ENCODE measurements at places on chromosomes 12 and 14. TPM values are rescaled to one million over a fixed set of nuclear protein-coding genes. Genes with fewer than 3 reads are reported as not detected.

DNA sequence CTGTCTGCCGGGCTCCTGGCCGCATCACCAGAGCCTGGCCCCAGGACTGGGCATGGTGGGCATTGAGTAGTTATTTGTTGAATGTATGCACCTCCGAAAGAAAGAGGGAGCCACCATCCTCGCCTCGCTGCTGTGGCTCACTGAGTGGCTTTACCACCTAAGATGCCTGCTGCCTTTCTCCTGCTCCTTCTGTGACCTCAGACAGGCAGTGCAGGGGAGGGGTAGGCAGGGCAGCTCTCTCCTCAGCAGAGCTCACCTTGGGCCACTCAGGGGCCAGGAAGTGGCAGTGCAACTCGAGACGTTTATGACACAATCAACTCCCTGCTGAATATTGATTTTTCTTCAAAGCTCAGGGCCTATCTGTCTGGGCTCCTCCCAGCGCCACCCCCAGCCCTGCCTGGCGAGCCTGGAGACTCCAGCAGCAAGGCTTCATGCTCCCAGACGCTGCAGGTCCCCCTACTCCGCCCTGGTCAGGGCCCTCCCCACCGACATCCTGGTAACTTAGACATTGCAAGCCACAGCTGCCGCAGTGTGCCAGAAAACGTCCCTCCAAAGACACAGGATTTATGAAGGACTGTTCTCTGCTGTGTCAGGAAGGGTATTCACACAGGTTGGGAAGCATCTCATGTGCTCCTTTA is 84.3 kb upstream of the DIO3 start:
- no peak overlapping the region for H3K27ac ChIP-seq
- peaks cover 22% of the 10 kb centered on the region for H3K27me3 ChIP-seq
- H3K4me3 ChIP-seq, result no peak overlapping the region

DNA sequence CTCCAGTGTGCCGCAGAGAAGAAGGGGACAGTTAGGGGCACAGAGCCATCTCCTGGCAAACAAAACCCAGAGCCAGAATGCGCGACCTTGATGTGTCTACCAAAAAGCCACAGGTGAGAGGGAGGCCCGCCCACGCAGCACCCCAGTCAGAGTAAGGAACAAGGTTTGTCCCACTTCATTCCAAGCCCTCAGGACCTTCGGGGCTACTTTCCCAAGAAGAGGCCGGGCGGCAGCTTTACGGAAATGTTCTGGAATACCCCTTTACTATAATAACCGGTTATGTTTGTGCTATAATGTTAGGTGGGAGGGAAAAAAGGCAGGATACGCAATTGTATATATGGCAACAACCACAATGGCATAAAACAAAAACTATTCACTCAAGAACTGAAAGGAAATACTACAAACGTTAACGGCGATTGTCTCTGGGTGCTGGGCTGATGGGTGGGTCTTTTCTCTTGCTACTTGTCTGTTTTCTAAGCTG is 12.3 kb downstream of the CCDC88C start:
- H3K27ac ChIP-seq, result peak overlapping the region; percentile 98
- peaks cover 46% of the 10 kb centered on the region for H3K36me3 ChIP-seq
- H3K4me3 ChIP-seq, result peak overlapping the region; percentile 59
- H3K4me1 ChIP-seq, result peaks cover 87% of the 10 kb centered on the region
- H3K27me3 ChIP-seq, result no peaks in the 10 kb centered on the region

- no peaks in the 10 kb centered on the region for H3K36me3 ChIP-seq
- H3K27me3 ChIP-seq, result peaks cover 23% of the 10 kb centered on the region
- DNase-seq, result no peak
- no peak overlapping the region for H3K27ac ChIP-seq
- H3K4me3 ChIP-seq, result no peak overlapping the region
- no peaks in the 10 kb centered on the region for H3K4me1 ChIP-seq
Observed at GRCh38 chr12:105444653-105445102, 114.2 kb downstream of the C12orf75 start.

- no peaks in the 10 kb centered on the region for H3K27me3 ChIP-seq
- H3K4me3 ChIP-seq, result no peak overlapping the region
- H3K27ac ChIP-seq, result no peak overlapping the region
- no peaks in the 10 kb centered on the region for H3K36me3 ChIP-seq
- no peaks in the 10 kb centered on the region for H3K4me1 ChIP-seq
Observed at GRCh38 chr12:85803231-85803630, 33.0 kb downstream of the RASSF9 start.

DNA sequence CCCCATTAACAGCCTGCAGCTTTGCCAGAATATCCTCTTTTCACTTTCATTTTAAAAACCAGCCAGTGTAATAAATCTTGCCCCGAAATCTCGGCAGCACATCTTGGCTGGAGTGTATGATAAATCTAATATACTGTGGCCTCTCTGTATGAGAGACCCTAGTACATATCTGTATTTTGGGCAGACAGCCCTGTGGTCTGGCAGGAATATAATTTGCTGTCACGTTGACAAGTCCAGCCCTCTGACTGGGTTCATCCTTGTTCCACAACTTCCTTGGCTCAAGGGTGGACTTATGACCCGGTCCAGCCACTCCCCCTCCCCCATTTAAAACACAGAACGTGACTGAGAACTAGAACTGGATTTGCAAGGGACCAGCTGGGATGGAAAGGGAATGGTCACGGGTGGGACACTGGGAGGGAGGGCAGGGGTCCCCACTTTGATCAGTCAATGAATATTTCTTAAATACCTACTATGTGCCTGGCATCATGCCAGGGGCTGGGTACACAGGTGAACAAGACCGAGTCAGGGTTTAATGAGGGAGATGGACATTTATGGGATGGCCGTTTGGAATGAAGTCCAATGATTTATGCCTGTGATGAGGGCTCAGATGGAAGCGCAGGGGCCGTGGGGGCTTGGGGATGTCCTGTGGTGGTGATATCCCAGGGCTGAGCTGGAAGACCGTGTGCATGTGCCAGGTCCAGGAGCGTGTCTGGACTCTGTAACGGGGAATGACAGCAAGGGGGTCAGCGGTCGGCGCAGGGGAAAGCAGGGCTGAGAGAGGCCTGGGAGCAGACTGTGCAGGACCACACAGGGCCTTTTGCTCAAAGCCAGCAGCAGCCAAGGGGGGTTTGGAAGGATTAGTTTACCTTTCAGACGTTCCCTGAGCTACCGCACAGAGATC is 190.5 kb downstream of the PHETA1 start:
- DNase-seq, result no peak
- no peaks in the 10 kb centered on the region for H3K36me3 ChIP-seq
- no peaks in the 10 kb centered on the region for H3K4me1 ChIP-seq
- no peak overlapping the region for H3K27ac ChIP-seq
- no peak overlapping the region for H3K4me3 ChIP-seq
- H3K27me3 ChIP-seq, result peaks cover 22% of the 10 kb centered on the region

GRCh38 chr14:103279142-103280025 is 54.7 kb upstream of the EIF5 start:
- no peak overlapping the region for H3K4me3 ChIP-seq
- DNase-seq, result no peak
- H3K4me1 ChIP-seq, result peaks cover 3% of the 10 kb centered on the region
- no peaks in the 10 kb centered on the region for H3K36me3 ChIP-seq
- H3K27ac ChIP-seq, result no peak overlapping the region

OR6C2 gene
- not detected for total RNA-seq

- H3K36me3 ChIP-seq, result no peaks in the 10 kb centered on the region
- H3K4me1 ChIP-seq, result no peaks in the 10 kb centered on the region
- no peak overlapping the region for H3K27ac ChIP-seq
Observed at GRCh38 chr14:83247924-83248639, 1714.4 kb upstream of the SEL1L start.

GRCh38 chr14:61482348-61483206 is 161.2 kb downstream of the PRKCH start:
- H3K27me3 ChIP-seq, result no peaks in the 10 kb centered on the region
- H3K27ac ChIP-seq, result peak overlapping the region; percentile 100
- no peak for DNase-seq
- H3K36me3 ChIP-seq, result peaks cover 76% of the 10 kb centered on the region

GRCh38 chr12:45944771-45945170 is 45.6 kb downstream of the SCAF11 start:
- H3K27me3 ChIP-seq, result no peaks in the 10 kb centered on the region
- no peak for DNase-seq
- no peak overlapping the region for H3K4me3 ChIP-seq
- H3K36me3 ChIP-seq, result peaks cover 57% of the 10 kb centered on the region
- H3K4me1 ChIP-seq, result peaks cover 3% of the 10 kb centered on the region
- peak overlapping the region; percentile 18 for H3K27ac ChIP-seq

GRCh38 chr12:62635649-62636048 is 169.0 kb downstream of the MON2 start:
- no peak overlapping the region for H3K4me3 ChIP-seq
- H3K27me3 ChIP-seq, result peaks cover 35% of the 10 kb centered on the region
- no peaks in the 10 kb centered on the region for H3K36me3 ChIP-seq

DPY19L2 gene
- 6.1 TPM for total RNA-seq

DNA sequence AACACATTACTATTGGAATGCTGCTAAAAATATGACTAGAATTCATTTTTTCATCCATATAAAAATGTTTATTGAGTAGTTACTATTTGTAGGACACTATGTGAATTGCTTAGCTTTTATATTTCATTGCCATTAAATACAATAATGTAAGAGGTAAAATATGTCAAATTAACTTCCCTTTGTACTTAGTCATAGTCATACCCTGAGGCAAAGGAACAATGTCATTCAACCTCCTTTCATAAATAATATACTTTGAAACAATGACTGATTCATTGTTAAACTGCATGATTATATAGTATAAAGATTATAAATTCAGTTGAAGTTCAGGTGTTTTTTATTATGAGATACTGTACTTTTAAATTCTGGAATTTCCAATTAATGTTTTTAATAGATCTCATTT is 105.2 kb downstream of the GARIN6 start:
- no peaks in the 10 kb centered on the region for H3K4me1 ChIP-seq
- H3K4me3 ChIP-seq, result no peak overlapping the region
- H3K27ac ChIP-seq, result no peak overlapping the region
- H3K27me3 ChIP-seq, result no peaks in the 10 kb centered on the region

DNA sequence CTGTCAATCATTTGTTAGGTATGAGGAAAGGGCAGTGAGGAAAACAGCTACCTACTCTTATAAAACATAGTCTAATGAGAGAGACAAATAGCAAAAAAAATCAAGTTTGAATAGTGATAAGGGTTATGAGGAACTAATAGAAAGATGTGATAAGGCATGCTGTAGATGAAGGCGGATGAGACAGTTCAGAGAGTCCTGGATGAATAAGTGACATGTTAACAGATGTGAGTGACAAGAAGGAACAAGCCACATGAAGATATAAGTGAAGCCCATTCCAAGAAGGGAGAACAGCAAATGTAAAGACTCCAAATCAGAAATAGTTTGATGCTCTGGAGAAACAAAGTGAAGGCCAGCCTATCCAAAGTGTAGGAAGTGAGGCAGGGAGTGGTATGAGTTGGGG is 154.1 kb upstream of the SYT10 start:
- no peak for DNase-seq
- no peaks in the 10 kb centered on the region for H3K4me1 ChIP-seq
- H3K27me3 ChIP-seq, result no peaks in the 10 kb centered on the region
- no peak overlapping the region for H3K27ac ChIP-seq
- H3K4me3 ChIP-seq, result no peak overlapping the region

GRCh38 chr14:71497645-71498086 is 434.6 kb upstream of the RGS6 start:
- peak; percentile 18 for DNase-seq
- peaks cover 7% of the 10 kb centered on the region for H3K36me3 ChIP-seq
- no peak overlapping the region for H3K27ac ChIP-seq
- no peaks in the 10 kb centered on the region for H3K27me3 ChIP-seq

- H3K27ac ChIP-seq, result peak overlapping the region; percentile 48
- peak overlapping the region; percentile 33 for H3K4me3 ChIP-seq
- peak; percentile 63 for DNase-seq
- peaks cover 14% of the 10 kb centered on the region for H3K4me1 ChIP-seq
- no peaks in the 10 kb centered on the region for H3K27me3 ChIP-seq
- H3K36me3 ChIP-seq, result no peaks in the 10 kb centered on the region
Observed at GRCh38 chr12:67827820-67828383, 161.3 kb upstream of the IFNG-AS1 start.

DNA sequence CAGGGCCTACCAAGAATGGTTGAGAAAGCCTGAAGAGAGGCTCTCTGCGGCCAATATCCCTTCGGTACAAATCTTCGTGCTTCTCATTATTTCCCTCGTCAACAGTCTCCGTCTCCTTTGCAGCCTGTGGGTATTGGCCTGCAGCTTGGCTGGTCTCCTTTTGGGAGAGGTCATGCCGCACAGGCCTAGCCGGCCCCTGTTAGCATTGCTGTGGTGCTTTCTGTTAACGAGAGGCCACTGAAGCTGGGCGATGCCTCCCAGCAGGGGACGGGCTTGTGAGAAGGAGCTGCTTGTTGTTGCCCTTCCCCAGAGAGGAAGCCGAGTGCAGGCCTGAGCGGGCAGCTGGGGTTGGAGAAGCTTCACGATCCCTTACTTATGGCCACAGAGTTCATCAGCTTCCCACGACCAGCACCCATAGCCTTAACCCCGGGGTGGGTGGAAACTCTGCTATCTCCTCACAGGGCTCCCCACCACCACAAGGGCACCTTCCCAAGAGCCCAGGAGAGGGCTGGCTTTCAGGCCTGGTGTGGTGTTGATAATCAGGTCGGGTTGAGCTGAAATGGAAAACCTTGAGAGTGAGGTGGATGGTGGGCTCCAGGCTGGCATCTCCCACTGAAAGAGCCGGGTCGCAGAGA is 228.6 kb downstream of the ZFP36L1 start:
- no peak for DNase-seq
- H3K27ac ChIP-seq, result no peak overlapping the region
- H3K36me3 ChIP-seq, result no peaks in the 10 kb centered on the region
- no peak overlapping the region for H3K4me3 ChIP-seq
- no peaks in the 10 kb centered on the region for H3K27me3 ChIP-seq

OR11G2 gene
- total RNA-seq, result not detected

GRCh38 chr14:94361682-94362081 is 26.7 kb downstream of the SERPINA1 start:
- no peak for DNase-seq
- H3K4me1 ChIP-seq, result no peaks in the 10 kb centered on the region
- H3K27me3 ChIP-seq, result peaks cover 14% of the 10 kb centered on the region
- no peak overlapping the region for H3K27ac ChIP-seq
- H3K36me3 ChIP-seq, result no peaks in the 10 kb centered on the region

GRCh38 chr12:53219292-53219955 is 12.4 kb upstream of the ITGB7 start:
- no peaks in the 10 kb centered on the region for H3K27me3 ChIP-seq
- H3K4me3 ChIP-seq, result peak overlapping the region; percentile 92
- peaks cover 8% of the 10 kb centered on the region for H3K36me3 ChIP-seq
- H3K27ac ChIP-seq, result peak overlapping the region; percentile 95
- H3K4me1 ChIP-seq, result peaks cover 70% of the 10 kb centered on the region

DNA sequence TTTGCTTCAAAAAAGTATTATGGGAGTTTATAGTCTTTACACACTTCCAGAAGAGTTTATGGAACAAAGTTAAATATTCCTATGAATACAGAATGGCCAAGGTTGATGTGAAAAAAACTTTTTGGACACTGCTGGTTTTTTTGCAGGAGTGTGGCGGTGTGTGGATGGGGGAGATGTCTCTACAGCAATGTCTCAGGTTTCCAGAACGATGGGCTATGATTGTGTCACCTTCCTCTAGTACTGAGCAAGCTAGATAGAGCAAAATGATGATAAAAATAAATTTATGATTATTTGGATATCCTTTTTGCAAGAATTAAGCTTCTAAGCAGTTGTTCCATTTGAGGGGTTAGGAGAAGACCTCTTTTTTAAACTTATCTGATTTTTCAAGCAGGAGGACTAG is 37.9 kb downstream of the FBXO34 start:
- H3K4me1 ChIP-seq, result peaks cover 28% of the 10 kb centered on the region
- no peak overlapping the region for H3K27ac ChIP-seq
- DNase-seq, result no peak
- no peaks in the 10 kb centered on the region for H3K27me3 ChIP-seq
- H3K4me3 ChIP-seq, result no peak overlapping the region
- peaks cover 39% of the 10 kb centered on the region for H3K36me3 ChIP-seq

GRCh38 chr14:97524589-97525319 is 727.6 kb downstream of the VRK1 start:
- no peaks in the 10 kb centered on the region for H3K27me3 ChIP-seq
- peaks cover 8% of the 10 kb centered on the region for H3K4me1 ChIP-seq
- no peak overlapping the region for H3K27ac ChIP-seq
- DNase-seq, result no peak
